ENCODE measurements at places on chromosomes 2 and 18. TPM values are rescaled to one million over a fixed set of nuclear protein-coding genes. Genes with fewer than 3 reads are reported as not detected.

Gene PLEKHH2
- total RNA-seq: 27.5 TPM

Gene IL1A
- total RNA-seq: 0.98 TPM

Gene TMEFF2
- not detected for total RNA-seq

Gene RESP18
- not detected for total RNA-seq

Gene KIF1A
- total RNA-seq: 6.1 TPM

Gene RGPD4
- total RNA-seq: not detected

Gene WDR75
- 30.7 TPM for total RNA-seq

GRCh38 chr2:168999668-169000213 is 31.4 kb downstream of the ABCB11 start:
- DNase-seq: no peak

GRCh38 chr2:79899196-79899595 is 386.3 kb downstream of the CTNNA2 start:
- DNase-seq: no peak

DNA sequence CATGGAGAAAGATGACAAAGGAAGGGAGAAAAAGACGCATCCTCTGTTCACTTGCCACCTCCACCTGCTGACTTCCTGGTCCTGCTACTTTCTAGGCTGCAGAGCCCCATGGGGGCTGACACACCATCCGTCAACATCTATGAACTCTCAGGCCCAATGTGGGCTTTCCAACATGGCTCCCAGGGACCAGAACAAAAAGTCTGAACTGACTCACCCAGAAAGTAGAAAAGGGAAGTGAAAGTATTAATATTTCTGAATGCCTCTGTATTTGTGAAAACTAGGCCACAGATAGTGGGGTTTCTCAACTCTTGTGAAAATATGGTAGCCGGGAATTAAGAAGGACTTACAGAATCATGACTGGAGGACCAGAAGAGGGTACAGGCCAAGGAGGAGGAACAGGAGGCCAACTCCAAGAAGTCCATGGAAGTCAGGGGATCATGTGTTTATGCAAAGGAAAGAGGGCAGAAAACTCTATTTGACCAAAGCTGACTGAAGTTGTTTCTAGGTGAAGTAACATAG is 123.1 kb upstream of the CAB39 start:
- no peak for DNase-seq

GRCh38 chr2:120613742-120614571 is 121.7 kb upstream of the GLI2 start:
- DNase-seq: no peak

DNA sequence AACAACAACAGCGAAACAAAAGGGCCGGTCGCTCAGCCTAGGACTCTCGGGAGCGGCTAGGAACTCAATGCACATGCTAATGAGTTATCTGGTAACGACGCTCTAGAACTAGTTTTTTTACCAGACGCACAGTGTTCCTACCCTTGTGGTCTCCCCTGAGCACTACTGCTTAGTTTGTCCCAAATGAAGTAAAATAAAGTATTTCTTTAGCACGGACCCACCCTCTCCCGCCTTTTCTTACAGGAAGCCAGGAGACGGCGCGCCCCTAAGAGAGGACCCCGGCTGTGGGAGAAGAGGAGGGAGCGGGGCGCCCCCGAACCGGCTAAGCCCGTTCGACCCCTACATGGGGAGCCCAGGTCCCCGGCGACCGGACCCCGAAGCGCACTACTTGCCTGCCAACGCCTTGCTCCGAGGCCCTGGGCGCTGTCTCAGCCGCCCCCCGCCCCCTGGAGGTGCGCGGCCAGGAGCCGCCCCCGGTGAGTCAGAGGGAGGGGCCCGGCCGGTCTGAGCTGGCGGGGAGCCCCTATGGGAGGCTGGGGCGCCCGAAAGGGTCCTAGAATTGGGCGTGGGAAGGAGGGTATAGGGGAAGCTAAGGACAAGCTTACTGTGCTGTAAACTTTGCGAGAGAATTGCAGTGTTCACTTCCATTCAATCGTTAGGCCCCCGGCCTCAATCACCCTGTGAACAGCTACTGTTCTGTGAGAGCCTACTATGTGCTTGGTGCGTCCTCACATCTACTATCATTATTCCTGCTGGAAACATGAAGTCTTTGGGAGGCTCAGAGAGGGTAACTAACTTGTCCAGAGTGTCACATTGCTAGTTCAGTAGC is 3.6 kb upstream of the CAPG start:
- no peak for DNase-seq

Measured in vagina (tissue), 2 donors.